NCI-H1694 (cell line): ENCODE measurements at places on chromosomes 4 and X.

DNA sequence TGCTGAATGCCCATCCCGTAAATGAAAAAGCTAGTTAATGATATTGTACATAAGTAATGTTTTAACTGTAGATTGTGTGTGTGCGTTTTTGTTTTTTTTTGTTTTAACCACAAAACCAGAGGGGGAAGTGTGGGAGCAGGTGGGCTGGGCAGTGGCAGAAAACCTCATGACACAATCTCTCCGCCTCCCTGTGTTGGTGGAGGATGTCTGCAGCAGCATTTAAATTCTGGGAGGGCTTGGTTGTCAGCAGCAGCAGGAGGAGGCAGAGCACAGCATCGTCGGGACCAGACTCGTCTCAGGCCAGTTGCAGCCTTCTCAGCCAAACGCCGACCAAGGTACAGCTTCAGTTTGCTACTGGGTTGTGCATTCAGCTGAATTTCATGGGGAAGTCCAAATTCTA, at the start of gene SPP1:
Gene SPP1 (plus strand): TSS at position 249 of the 400 bp plus-strand sequence. CDS start 1,182 bp downstream, outside the sequence.
- no peak for DNase-seq

DNA sequence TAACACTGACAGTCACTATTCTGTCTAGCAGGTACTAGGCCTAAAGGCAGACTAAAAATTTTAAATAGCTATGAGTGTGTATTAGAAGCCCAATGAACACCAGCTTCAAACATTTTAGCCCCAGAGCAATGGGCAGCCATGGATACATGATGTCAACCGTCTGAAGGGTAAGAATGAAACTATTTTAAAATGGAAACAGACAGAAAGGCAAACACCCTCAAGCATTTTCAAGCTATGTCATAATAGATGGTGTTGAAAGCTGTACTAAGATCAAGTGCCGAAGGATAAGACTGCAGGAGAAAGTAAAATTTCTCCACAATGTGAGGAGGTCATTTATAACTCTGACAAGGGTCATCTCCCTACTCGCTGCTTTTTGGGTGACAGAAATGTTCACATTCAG, 225.0 kb downstream of the COL25A1 start:
- DNase-seq, result no peak

GRCh38 chr4:184745831-184746795, 12.2 kb upstream of the CENPU start:
- peak; percentile 61 for DNase-seq

- peak; percentile 67 for DNase-seq
Measured at GRCh38 chrX:149504226-149504914, 736 bp downstream of the IDS start.

- DNase-seq, result no peak
Measured at GRCh38 chr4:97500423-97500822, 642.9 kb downstream of the STPG2 start.

DNA sequence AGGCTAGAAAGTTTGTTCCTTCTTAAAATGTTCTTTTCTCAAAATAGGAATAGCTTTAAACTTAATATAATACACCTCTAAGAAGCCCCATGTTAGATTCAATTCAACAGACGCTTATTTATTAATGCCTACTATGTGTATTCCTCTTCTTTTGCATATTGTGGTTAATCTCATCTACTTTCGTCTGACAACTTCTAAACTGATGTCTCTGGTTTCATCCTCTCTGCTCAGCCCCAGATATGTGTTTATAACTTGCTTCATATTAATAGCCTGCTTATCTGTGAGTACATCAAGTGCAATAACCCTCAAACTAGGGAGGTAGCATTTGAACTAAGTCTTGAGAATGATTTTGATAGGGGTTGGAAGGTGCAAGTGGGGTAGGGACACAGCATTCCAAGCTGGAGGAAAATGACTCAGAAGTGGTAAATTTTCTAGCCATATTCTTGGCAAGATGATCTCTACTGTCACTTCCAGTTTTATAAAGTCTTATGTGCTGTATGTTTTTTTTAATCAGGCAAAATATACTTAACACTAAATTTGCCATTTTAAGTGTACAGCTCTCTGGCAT, 37.0 kb downstream of the STK26 start:
- DNase-seq, result no peak

- DNase-seq, result no peak
Measured at GRCh38 chr4:13092702-13093101, 391.4 kb downstream of the RAB28 start.

- DNase-seq, result peak; percentile 33
Measured at GRCh38 chr4:37795581-37796195, 30.8 kb upstream of the PGM2 start.

DNA sequence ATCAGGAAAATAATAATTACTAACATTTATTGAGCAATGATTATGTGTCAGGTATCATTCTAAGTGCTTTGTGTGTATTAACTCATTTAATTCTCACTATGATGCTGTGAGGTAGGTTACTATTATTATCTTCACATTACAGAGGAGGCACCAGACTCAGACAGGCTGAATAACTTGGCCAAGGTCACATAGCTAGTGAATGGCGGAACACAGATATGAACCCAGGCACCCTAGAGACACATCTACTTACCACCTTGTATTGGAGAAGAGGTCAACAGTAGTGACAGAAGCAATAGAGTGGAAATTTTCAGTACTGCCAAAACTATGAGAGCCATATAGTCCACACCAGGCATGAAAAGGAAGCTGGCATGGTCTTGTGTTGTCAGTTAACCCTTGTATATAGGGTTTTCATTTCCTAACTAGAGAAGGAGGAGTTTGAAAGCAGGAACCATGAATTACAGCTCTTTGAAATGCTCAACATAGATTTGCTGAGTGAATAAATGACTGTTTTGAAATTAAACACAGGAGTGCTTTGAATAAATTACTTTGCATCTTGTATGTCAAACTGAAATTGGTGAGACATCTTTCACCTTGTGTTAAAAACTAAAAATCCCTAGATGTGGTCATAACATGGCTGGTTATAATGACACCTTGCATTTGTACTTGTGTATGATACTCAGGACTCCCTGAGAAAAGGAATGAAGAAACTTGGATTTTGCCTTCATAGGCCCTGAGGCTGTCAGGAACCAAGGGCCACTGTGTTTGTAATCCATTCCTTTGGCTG, 71.8 kb downstream of the RTL9 start:
- DNase-seq, result no peak

DNA sequence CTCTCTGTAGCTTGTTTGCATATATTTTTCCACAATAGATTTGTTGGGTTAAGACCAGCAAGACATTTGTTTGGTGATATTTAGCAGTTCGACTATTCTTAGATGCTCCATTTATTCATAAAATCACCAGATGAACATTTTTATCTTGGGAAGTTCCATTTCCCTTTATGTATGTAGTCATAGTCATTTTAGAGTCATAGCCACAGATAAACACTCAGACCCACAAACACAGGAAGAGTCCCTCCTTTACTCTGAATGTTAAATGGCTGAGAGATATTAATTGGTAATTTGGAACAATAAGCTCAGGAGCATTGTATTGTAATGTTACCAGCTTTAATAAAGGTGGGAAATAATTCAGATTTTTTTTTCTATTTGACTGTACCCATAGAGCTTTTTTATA, 1608.7 kb downstream of the STIM2 start:
- no peak for DNase-seq
